Mononuclear cell (primary cell): ENCODE measurements at places on chromosomes 6 and 20. TPM values are rescaled to one million over a fixed set of nuclear protein-coding genes. Genes with fewer than 3 reads are reported as not detected.

The HRH3 gene
- total RNA-seq: not detected

The KIZ gene
- 31.3 TPM for total RNA-seq

The PRR18 gene
- total RNA-seq: not detected

The BLCAP gene
- total RNA-seq: 26.7 TPM

The TP53TG5 gene
- total RNA-seq: under 0.01 TPM

The RIPOR3 gene
- 0.42 TPM for total RNA-seq

The MARCKS gene
- 48.4 TPM for total RNA-seq

The RAD21L1 gene
- total RNA-seq: 0.10 TPM

The EDN1 gene
- 4.9 TPM for total RNA-seq
